ENCODE measurements at places on chromosomes 13 and 19.

GRCh38 chr13:50678464-50679162 lies 164.9 kb downstream of the DLEU7 start:
- no peak for DNase-seq

GRCh38 chr19:38545596-38545995 lies 72.2 kb downstream of the MAP4K1 start:
- no peak for DNase-seq

DNA sequence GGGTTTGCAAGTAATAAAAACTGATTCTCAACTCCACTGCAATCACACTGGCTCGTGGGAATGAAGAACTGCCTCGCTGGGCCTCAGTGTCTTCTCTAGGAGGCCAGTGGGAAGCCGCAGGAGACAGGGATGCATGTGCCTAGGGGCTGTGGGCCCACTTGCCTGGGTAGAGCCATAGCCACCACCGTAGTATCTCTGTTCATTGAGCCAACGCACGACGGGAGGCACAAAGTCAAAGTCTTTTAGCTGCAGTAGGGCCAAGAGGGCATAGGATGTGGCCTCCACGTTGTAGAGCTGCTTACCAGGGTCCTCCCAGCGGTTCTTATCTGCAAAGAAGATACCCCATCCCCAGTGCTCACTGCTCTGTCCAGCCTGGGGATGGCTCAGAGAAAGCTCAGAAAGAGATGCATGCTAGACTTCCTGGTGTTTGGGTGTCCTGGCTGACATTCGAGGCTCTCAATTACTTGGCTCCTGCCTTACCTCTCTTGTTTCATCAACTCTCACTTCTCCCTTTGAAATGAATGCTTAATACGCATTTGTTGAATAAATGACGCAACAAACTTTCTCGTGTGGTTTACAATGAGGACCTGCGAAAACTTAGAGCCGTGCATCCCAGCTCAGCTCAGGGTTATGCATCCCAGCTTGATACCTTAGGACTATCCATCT lies 16.1 kb upstream of the TNFSF14 start:
- DNase-seq, result no peak

DNA sequence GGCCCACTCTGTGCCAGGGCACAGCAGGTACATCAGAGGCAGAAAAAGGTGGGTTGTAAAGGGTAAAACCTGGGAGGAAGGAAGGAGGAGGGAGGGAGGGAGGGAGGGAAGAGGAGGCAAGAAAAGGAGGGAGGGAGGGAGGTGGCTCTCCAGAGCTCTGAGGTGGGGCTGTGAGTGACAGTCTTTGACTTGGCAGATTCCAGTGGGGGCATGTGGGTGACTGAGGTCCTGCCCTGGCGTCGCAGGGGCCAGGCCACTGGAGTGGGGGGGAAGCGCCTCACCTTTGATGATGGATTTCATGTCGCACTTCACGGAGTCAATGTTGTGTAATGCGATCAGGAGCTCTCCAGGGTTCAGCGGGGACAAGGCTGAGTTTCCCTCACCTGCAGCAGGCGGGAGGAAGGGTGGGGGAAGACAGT lies 6.0 kb upstream of the RSPH6A start:
- no peak for DNase-seq

- DNase-seq, result no peak
Observed at GRCh38 chr13:36531746-36532486, 99.6 kb downstream of the CCNA1 start.

Measured in right renal cortex interstitium (tissue), 3 donors.